ENCODE measurements at places on chromosomes 3 and 15. TPM values are rescaled to one million over a fixed set of nuclear protein-coding genes. Genes with fewer than 3 reads are reported as not detected.

The TRIM42 gene
- total RNA-seq = not detected

The LRRC31 gene
- not detected for total RNA-seq

The CADPS gene
- total RNA-seq = 13.3 TPM

The DUOX1 gene
- total RNA-seq = 32.5 TPM

The UACA gene
- total RNA-seq = 139 TPM

The AGBL1 gene
- total RNA-seq = 77.9 TPM

The FAM227B gene
- total RNA-seq = 8.2 TPM

The GTF2E1 gene
- total RNA-seq = 21.2 TPM

The GPR176 gene
- 4.1 TPM for total RNA-seq

The TRNT1 gene
- 31.7 TPM for total RNA-seq

The SYNPR gene
- total RNA-seq = not detected

The PPP1R14D gene
- not detected for total RNA-seq

The ARNT2 gene
- 6.9 TPM for total RNA-seq

The CNTN3 gene
- 6.9 TPM for total RNA-seq

The STRIT1 gene
- 3.9 TPM for total RNA-seq

The SPINK8 gene
- not detected for total RNA-seq

The RETNLB gene
- total RNA-seq = not detected

The TTC14 gene
- total RNA-seq = 51.1 TPM

The INO80 gene
- total RNA-seq = 33.4 TPM

The HHATL gene
- 51.8 TPM for total RNA-seq
